ENCODE measurements at places on chromosomes 1 and 21.
A peak's percentile ranks its signal among the peaks of the same experiment; 100 is the strongest.

DNA sequence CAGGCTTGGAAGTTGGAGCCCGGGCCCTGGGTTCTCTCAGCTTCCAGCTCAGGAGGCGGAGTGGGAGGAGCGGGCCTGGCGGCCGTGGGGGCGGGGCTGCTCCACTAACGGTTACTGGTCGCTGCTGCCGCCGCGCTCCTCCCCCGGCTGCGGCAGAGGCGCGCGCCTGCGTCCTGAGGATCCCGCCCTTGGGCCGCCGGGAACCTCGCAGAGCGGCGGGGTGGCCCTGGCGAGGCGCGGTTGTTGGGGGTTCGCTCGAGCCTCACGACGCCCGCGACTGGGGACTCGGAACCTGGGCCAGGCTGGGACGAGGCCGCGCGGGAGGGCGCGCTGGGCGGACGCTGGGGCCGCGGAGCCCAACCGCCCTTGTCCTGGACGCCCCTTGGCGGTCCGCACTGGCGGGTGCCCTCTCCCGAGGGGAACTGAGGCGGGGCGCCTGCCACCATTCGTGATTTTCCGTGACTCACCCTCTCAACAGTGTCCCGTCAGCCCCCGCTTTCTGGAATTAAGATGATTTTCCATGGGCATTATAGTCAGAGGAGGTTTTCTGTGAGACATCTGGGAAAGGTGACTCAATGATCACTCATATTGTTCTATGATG is 34.1 kb downstream of the OR2G3 start:
- peak; percentile 67 for DNase-seq

- DNase-seq = no peak
These were observed 35.1 kb upstream of the TINAGL1 start for GRCh38 chr1:31541194-31541593.

DNA sequence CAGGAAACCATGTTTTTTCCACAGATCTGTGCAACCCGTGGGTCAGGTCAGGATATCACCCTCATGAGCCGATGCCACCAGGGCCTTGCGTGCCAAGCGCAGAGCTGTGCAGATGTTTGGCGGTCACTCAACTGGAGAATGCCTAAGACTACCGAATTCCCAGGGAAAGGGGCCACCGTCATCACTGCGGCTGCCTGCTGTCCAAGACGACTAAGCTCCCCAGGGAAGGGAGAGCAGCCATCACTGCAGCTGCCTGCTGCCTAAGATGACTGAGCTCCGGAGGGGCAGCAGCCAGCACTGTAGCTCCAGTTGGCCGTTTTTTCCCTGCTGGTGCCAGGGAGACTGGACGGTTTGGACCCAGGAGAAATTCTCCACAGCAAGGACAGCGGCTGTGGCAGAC is 31.1 kb downstream of the AKT3 start:
- no peak for DNase-seq

DNA sequence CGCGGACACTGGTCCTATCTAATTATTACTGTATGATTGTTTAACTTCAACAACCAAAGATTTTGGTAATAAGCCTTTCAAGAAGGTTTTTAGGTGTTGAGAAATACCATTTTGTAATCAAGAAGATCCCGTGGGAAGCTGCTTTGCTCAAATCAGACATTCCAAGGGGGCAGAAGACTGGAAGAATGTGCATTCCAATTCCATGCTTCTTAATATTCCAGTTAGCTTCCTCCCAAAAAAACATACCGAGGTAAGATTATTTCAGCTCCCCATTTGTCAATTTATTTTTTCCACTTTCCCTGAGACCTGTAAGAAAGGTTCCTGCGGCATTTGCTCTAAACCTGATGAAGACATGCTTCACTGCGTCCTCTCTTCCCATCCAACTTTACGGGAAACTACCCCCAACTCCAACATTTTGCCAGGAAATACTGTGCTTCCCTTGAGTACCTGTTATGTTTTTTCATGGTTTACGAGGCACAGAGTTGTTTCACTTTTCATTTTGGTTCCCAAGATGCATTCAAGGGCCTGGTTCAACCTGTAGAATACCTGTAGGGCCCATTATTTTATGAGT is 4.1 kb downstream of the CNN3 start:
- DNase-seq = no peak

GRCh38 chr1:11746795-11747487 is 11.0 kb downstream of the AGTRAP start:
- DNase-seq = no peak

- peak; percentile 16 for DNase-seq
These were observed 37.0 kb upstream of the TENT5B start for GRCh38 chr1:27049607-27050006.

GRCh38 chr1:81517987-81518386 is 282.7 kb upstream of the ADGRL2 start:
- DNase-seq = no peak

DNA sequence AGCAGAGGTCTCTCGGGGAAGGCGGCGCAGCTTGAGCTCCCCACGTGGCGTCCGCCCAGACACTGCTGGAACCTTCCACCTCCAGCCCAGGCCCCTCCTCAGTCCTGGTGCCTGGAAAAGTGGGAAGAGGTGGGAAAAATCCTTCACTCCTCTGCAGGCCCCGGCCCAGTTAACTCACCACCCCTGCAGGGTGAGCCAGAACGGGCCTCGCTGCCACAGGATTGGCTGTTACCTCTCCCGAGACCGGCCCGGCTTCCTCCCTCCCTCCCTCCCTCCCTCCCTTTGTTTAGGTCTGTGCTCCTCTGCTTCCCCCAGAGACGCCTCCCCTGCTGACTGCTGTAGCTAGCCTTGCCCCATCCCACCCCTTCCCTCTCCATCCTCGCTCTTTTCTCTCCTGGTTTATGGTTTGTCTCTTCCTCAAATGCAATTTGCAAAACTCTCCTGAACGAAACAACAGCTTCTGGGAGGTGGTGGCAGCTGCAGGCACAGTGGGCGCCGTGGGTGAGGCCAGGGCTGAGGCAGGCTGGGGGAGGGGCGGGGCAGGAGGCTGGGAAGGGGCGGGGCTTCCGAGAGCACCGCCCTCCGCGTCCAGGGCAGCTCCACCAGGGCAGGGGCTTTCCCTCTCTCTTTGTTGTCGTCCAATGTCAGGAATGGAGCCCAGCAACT is 6.5 kb downstream of the CAPN9 start:
- peak; percentile 40 for DNase-seq

DNA sequence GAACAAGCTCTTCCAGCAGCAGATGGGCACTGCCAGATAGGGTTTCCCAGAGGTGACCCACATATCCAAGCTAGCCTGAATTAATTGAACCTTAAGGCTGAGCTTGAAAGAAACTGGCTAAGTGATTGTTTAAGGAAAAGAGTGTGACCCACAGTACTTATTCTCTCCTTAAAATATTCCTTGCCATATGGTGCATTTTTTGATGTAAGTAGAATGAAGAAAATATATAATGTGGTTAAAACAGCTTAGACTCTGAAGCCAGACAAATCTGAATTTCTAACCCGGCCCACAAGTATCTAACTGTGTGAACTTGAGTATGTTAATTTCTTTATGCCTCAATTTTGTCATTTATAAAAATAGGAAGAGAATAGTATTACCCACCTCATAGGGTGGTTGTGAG is 4.9 kb downstream of the PPP1R8 start:
- no peak for DNase-seq

DNA sequence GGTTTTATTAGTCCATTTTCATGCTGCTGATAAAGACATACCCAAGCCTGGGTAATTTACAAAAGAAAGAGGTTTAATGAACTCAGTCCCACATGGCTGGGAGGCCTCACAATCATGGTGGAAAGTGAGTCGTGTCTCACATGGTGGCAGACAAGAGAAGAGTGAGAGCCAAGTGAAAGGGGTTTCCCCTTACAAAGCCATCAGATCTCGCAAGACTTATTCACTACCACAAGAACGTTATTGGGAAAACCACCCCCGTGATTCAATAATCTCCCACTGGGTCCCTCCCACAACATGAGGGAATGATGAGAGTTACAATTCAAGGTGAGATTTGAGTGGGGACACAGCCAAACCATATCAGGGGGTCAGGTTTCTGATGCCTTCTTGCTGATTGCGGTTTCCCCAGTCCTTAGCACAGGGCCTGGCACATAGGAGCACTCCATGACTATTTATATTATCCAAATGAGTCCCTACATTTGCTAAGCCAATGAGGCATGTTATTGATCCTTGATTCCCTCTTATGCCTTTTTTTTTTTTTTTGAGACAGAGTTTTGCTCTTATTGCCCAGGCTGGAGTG is 35.3 kb upstream of the PAXBP1 start:
- peak; percentile 58 for DNase-seq

- no peak for DNase-seq
These were observed 6.5 kb upstream of the TFF2 start for GRCh38 chr21:42357307-42357706.

DNA sequence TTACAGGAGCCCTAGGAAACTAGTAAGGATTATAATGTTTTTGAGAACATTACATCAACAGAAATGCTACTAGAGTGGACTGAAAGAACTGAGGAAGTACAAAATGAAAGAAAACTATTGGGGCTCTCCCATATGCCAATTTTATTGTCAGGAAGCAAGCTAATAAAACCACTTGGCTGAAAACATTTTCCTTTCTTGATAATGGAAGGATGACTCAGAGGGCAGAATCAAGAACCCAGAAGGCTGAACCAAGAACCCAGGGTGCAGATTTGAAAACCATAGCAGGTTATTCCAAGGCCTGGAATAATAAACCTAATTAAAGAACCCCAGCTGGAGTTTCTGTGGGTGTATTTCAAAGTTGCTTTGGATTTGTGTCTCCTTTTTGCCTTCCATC is 70.7 kb downstream of the RPE65 start:
- no peak for DNase-seq

DNA sequence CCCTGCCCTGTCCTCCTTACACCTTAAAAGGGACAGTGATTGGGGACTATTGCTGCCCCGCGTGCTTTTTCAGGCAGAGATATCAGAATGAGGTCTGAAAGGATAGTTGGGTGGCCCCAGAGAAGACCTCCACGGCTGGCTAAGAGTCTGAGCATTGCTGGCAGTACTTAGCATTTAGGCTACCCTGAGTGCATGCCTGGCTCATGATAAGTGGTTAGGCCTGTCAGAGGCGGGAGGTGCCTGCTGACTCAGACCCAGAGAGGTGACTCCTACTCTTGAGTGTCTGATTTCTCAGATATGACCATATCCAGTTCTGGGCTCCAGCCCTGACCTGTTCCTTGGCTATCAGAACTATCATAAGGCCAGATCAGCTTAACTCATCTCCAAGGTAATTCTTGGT is 213.7 kb downstream of the PBX1 start:
- DNase-seq = peak; percentile 21

GRCh38 chr1:19262047-19262446 is 10.4 kb downstream of the MRTO4 start:
- no peak for DNase-seq

GRCh38 chr21:28391938-28392849 is 600.5 kb downstream of the LTN1 start:
- DNase-seq = no peak

DNA sequence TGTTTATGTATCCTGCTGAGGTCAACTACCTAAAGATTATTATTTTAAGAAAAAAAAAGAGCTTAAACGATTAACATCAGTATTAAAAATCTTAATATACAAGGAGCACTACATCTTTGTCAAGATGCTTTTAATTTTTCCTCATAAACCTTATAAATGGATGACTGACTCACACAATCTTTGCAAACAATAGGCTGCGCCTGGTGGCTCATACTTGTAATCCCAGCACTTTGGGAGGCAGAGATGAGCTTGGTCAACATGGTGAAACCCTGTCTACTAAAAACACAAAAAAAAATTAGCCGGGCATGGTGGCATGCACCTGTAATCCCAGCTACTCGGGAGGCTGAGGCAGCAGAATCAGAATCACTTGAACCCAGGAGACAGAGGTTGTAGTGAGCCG is 1.7 kb downstream of the KHDC4 start:
- DNase-seq = no peak

DNA sequence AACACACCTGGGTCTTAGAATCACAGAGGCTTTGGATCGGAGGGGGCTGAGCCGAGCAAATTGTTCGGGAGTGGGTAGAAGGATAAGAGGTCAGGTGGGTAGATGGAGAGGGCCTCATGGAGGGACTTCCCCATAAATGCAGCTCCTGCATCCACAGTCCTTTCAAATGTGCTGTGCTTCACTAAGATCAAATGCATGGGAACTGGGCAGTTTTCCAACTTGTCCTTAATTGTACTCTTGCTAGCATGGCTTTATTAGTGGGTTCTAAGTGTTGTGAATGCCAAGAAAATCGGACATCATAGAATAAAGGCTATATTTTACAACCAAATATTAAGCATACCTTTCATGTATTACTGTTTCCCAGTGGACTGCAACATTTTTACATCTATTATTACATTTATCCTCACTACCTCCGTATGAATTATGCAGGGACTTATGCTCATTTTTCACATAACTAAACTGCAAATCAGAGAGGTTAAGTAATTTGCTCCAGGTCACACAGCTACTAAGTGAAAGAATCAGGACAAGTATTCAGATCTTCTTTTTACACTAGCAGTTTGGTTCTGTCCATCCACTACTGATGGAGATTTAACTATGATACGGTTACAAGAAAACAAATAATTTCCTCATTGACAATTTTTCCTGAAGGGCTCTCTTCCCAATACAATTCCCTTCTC is 174.5 kb upstream of the RUNX1 start:
- no peak for DNase-seq

GRCh38 chr1:48043622-48044021 is 46.4 kb upstream of the TRABD2B start:
- DNase-seq = no peak

GRCh38 chr1:178609015-178609414 is 96.1 kb downstream of the TEX35 start:
- no peak for DNase-seq
